ENCODE measurements at places on chromosomes 4 and X.

DNA sequence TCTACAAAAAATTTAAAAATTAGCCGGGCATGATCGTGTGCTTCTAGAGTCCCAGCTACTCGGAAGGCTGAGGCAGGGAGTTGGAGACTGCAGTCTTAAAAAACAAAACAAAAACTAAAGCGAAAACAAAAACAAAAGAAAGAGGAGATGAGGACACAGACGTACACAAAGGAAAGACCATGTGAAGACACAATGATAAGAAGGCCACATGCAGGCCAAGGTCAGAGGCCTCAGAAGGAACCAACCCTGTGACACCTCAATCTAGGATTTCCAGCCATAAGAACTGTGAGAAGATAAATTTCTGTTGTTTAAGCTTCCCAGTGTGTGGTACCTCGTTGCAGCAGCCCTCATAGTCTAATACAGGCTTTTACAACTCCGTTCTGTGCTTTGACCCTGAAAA, 177.0 kb upstream of the ATP6AP2 start:
- no peak for DNase-seq

GRCh38 chrX:120293015-120293414, 18.2 kb downstream of the TMEM255A start:
- DNase-seq: no peak

- DNase-seq: no peak
Observed at GRCh38 chrX:68801737-68802290, 27.0 kb upstream of the EFNB1 start.

DNA sequence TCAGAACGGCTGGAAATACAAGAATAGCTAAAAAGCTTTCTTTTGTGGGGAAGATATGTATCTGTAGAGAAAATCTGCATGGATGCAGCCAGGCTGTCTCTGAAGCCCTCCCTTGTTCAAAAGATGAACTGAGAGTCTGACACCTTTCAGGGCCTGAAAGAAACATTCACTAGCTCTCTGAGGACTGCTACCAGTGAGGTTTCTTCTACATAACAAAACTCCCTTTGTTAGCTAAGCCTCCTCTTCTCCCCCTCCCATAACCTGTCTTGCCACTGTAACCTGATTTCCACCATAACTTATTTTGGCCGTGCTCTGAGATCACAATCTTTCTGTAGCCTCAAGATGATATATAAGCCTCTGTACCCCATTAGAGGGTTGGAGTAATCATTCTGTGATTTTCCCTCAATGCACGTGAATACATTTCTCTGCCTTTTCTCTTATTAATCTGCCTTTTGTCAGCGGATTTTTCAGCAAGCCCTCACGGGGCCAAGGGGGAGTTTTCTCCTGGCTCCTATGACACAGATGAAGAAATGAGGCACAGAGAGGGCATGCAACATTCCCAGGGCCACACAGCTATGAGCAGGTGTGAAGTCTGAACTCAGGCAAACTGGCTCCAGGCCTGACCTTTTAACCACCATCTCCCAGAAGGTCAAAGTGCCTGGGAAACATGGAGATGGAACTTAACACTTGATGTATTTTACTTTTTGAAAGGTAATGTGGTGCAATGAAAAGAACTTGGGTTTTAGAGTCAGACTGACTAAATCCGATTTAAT, 161.6 kb upstream of the PRDX4 start:
- no peak for DNase-seq

DNA sequence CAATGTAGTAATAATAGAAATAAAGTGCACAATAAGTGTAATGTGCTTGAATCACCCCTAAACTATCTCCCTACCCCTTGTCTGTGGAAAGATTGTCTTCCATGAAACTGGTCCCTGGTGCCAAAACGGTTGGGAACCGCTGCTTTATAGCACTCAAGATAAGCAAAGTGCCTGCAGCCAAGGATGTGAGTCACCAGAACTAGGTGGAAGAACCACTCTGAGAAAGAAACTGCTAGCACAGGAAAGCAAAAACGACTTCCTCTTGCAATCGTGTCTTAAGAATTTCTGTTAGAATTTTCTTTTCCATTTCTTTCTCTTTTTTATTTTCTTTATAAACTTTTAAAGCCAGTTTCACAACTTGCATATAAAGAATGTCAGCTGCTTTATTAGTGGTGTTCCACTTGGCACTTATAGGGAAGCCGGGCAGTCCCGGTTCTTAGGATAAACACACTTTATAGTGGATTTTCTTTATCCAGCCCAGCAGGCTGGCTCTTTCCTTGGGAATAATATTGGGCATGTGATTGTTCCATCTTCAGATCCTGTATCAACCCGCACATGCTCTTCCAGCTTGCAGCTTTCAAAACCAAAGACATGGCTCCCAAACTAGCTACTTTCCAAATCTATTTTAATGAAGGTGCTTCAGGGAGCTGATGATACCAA, 32.3 kb upstream of the CXCL8 start:
- DNase-seq: no peak

GRCh38 chrX:137052643-137053235, 18.9 kb upstream of the GPR101 start:
- peak; percentile 13 for DNase-seq

DNA sequence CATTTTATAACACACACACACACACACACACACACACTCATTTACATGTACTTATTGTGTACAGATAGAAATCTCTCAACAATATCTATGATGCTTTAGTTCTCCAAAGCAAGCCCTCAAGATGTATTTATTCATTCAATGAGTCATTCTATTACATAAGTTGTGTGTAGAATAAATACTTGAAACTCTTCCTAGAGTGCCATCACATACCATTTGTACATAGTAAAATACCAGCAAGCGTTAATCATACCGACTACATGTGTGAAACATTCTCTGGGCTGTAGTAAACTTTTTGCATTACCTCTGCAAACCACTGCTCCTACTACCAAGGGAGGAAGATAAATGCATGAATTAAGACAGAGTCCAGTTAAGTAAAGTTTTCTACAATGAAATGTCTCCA, 70.9 kb downstream of the EPHA5 start:
- DNase-seq: no peak

DNA sequence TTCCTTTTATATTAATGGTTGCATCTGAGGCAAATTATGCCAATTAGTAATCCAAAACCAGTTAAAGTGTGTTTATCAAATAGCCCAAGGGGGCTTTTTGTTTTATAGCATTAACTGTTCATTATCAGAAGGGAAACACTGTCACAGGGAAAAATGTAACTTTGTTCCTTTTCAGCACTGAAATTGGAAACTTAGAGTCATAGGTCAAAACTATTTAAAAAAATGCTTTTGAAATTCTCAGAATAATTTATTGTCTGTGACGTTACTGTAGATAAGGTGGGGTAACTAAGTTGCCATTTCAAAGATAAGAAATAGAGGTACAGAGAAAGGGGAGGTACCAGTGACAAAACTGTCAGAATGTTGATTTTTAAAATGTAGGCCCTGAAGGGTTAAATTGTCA, 129.3 kb downstream of the AKAP4 start:
- no peak for DNase-seq

GRCh38 chr4:66097218-66097617, 426.9 kb upstream of the EPHA5 start:
- no peak for DNase-seq

GRCh38 chrX:41958861-41959260, 35.5 kb upstream of the CASK start:
- DNase-seq: no peak

DNA sequence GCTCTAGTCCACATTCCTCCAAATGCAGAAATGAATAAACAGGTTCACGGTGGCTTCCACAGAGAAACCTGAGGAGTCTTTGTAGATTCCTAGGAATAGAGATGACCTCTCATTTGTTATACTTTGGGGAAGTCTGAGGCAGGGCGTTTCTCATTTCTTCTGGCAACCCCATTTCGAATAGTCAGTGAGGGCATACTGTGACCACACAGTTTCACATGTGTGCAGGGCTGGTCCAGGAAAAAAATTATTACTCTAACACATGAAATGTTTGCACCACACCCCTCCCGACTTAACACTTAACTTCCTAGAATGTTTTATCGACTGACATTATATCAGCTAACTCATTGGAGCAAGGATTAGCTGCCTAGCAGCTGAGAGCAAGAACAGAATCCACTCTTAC, 12.0 kb downstream of the FRMD7 start:
- no peak for DNase-seq
